ENCODE measurements at places on chromosomes 13 and 19.
A peak's percentile ranks its signal among the peaks of the same experiment; 100 is the strongest.

DNA sequence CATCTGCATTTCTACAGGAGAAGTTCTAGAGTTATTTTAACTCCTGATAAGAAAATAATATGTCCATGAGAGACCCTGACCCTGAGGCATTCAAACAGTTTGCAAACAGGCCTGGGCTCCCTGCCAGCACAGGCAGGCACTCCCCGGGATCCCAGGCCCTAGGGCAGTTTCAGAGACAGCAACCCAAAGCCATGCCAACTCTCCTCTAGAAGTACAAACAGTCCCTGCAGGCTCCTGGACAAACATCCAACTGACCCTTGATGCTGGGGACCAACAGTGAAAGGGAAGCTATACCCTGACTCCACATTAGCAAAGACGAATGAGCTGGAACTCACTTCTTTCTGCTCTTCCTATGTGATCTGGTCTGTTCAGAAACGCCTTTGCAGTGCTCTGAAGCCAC lies 44.8 kb downstream of the CCDC70 start:
- DNase-seq: no peak

GRCh38 chr13:32203736-32204135 lies 111.4 kb downstream of the ZAR1L start:
- DNase-seq: no peak

- no peak for DNase-seq
These were observed at the start of gene PPFIA3 for GRCh38 chr19:49119411-49120324. PPFIA3 (plus strand) TSS chr19:49119544; CDS start chr19:49127874, 8,330 bp downstream.

DNA sequence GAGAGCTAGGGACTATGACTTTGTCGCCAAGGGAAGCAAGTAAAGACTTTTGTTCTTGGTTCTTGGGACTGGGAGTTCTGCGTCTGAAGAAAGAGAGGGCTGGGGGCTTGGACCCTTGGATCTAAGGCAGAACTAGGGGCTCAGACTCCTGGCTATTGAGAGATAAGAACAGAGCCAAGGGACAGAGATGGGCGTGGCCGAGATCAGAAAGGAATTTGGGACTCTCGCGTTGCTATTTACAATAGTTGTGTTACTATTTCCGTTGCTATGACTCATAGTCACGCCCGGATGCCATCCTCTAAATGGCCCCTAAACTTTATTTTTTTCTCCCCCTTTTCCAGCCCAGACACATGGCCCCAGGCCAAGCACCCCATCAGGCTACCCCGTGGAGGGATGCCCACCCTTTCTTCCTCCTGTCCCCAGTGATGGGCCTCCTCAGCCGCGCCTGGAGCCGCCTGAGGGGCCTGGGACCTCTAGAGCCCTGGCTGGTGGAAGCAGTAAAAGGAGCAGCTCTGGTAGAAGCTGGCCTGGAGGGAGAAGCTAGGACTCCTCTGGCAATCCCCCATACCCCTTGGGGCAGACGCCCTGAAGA lies 759 bp downstream of the PPP1R15A start:
- peak; percentile 93 for DNase-seq

- peak; percentile 78 for DNase-seq
These were observed 2.8 kb downstream of the ZFP36 start for GRCh38 chr19:39409208-39410016.

DNA sequence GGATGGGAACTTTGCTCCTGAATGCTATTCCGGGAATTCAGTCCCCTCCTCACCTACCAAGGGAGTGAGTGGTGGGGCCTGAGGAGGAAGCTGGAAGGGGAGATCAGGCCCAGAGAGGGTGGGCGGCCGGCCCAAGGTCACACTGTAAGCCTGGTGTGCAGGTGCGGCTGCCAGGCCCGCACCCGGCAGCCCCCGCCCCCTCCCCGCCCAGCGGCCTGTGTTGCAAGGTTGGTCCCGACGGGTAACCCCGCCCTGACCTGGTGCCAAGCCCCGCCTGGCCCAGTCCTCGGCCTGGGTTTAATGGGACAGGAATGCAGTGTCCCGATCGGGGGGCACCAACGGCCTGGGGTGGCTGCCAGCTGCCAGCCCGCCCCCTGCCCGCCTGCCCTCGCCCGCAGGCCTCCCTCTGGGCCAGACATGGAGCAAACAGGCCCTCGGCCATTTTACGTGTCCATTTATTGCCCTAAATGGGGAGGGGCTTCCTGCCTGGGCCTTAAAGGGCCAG lies 5.5 kb downstream of the ZBTB7A start:
- DNase-seq: peak; percentile 55

GRCh38 chr19:33290956-33291622 lies 11.2 kb downstream of the CEBPA start:
- DNase-seq: no peak

DNA sequence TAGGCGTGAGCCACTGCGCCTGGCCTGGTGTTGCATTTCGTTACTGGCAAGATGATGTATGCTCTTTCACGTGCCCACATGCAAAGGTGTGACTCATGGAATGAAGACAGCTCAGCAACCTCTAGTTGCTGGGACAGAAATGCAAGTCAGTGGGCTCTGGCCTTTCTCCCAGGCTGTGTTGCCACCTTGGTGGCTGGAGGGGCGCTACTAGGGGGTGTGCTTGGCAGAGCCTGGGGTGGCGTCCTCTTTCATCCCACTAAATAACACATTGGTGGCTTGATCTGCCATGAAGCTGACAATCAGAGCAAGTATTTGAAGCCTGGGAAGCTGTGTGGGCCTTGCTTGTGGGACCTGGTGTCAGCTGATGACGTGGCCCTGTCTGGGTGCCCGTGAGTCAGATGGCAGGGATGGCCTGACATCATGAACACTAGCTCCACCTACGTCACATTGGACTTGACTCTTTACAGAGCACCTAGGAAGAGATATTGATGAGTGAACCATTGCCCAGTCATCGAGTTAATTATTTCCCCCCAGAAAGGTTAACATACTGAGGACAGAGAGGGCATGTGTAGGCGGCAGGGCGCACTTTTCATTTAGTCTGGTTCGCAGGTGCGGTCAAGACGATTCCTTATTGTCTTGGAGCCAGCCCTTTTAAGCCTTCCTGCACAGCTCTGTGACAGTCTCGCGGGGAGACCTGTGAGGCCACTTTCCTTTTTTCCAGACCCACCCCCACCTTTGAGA lies 154.2 kb downstream of the TM9SF2 start:
- peak; percentile 32 for DNase-seq

DNA sequence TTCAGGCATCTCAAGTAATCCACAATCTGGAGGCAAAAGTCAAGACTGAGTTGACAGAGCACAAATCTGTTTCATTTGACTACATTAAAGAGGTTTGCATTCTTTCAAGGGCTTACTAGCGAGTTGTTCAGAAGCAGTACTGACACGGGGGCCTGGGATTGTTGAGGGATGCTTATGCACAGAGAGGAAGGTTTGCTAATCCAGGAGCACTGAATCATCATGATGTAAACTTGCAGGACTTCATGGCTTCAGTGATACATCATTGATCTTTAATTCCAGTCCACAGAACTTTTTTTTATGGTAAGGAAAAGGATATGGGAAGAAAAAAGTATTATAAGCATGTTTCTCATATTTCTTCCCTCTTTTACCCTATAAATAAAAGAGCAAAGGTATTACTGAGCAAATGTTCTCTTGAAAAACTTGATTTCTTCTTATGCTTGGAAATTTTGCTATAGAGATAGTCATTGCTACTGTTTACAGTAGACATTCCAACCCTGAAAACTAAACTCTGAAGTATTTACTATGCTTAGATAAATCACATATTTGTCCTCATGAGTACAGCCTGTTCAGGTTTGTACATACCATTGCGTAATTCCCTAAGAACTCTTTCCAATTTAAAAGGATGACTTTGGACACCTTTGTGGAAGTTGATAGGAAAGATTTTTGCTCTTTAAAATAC lies 65.8 kb upstream of the KPNA3 start:
- DNase-seq: no peak

- no peak for DNase-seq
These were observed 36.8 kb downstream of the VSTM2B start for GRCh38 chr19:29562299-29563297.

DNA sequence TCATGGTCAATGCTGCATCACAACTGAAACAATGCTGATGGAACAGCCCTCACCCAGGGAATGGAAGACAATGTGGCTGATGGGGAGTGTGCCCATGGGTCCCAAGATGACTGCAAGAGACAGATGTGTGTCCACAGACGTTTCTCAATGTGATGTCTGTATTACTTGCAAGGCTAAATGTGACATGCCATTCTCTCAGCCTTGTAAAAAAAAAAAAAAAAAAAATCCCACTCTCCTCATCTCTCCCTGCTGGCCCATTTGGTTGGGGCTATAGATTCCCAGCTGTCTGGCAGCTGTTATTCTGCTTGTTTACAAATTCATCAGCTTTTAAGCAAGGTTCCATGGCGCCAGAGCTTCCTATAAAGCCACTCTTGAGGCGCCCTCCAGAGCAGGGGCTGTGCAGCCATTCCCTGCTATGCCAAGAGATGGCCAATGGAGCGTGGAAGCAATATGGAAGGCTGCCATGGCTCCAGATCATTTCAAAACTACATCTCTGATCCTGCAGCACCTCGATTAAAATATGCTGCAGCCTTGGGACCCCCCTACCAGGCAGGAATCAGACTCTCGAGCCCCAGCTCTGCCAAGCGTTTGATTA lies 294.8 kb downstream of the FOXO1 start:
- DNase-seq: no peak

DNA sequence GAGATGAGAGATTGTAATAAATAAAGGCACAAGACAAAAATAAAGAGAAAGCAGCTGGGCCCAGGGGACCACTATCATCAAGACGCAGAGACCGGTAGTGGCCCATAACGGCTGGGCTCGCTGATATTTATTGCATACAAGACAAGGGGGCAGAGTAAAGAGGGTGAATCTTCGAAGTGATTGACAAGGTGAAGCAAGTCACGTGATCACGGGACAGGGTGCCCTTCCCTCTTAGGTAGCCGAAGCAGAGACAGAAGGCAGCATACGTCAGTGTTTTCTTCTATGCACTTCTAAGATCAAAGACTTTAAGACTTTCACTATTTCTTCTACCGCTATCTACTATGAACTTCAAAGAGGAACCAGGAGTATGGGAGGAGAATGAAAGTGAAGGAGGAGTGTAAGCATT lies 4.6 kb upstream of the PRKCG start:
- DNase-seq: no peak

- DNase-seq: no peak
These were observed 825 bp downstream of the GMIP start for GRCh38 chr19:19642506-19643157.

DNA sequence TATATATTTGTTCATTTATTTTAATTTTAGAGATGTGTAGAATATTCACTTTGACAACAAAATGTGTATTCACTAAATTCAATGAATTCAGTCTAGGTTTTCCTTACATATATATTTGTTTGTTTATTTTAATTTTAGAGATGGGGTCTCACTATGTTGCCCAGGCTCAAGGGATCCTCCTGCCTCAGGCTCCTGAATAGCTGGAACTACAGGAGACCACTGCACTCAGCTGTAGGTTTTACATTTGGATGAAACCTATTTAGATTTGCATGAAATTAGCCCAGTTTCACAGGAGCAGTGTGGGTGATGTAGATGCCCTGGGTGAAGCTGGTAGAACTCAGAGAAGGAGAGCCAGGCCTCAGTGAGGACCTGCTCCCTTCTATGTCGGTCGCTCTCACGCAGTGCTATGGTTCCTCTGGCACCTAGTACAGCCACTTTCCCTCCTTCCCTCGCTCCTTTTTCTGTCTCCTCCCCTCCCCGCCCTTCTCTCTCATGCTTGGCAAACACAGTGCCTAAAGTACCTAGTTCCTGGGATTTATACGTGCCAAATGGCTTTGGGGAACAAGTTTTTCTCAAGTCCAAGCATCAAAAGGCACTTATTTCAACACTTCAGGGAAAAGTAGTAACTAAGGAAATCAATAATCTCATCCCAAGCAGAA lies 14.7 kb upstream of the HMGB1 start:
- no peak for DNase-seq

GRCh38 chr19:30781047-30781446 lies 408.9 kb downstream of the ZNF536 start:
- DNase-seq: no peak

DNA sequence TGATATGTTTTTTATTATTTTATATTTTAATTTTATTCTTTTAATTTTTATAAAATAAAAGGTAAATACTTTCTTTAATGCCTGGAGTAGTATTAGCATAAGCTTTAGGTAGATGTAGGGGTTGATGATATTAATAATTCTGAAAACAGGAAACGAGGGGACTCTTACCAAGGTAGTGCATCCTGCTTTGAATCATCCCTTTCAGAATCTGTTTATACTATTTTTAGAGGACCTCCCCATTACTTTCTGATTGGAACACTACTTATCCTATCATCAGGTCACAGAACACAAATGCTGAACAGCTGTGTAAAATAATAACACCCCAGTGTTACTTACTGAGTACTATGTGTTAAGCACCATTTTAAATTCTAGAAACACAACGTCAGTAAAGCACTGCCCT lies 27.3 kb downstream of the COG6 start:
- DNase-seq: no peak

All from hematopoietic multipotent progenitor cell treated with erythropoietin and hydrocortisone succinate and interleukin-3 and kit ligand, for 17 days (in vitro differentiated cells).